Naive B cell (primary cell): ENCODE measurements at places on chromosomes 13 and 19.
A peak's percentile ranks its signal among the peaks of the same experiment; 100 is the strongest.

DNA sequence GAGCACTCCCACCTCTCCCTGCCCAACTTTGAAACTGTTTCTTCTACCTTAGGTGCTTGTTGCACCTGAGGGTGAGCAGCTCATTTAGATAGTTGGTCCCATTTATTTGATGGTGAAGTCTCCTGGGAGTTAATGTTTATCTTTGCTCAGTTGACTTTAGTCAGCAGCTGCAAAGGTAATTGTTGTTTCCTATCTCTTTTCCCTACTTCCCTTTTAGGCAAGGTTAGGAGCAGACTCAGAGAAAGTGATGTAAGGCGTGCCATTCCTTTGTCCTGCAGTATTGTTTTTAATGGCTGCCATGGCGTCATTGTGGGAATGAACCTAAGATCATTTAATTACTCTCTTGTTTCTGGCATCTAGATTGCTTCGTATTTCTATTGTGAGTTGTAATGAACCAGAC, 11.6 kb downstream of the AKAP11 start:
- DNase-seq, result no peak

GRCh38 chr13:55705971-55706370, 1434.7 kb upstream of the PRR20A start:
- DNase-seq, result no peak

DNA sequence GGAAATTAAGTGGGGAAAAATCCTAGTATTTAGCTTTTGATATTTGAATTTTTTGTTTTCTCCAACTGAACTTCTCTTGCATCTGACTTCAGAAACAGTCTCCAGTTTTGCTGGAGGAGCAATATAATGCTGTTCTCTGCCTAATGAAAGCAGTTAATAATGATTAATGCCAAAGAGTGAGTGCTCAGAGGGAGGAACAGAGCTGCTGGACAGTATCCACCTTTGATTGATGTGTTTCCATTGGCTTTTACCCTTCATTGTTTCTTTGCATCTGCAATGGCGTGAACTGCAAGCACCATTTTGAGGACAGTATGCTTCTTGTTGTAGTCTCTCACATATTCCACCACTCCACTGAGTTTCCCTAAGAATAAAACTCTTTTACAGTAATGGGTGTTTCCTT, 193.4 kb downstream of the ITGBL1 start:
- no peak for DNase-seq

- no peak for DNase-seq
These were observed 2.3 kb downstream of the FNDC3A start for GRCh38 chr13:48977973-48978372.

DNA sequence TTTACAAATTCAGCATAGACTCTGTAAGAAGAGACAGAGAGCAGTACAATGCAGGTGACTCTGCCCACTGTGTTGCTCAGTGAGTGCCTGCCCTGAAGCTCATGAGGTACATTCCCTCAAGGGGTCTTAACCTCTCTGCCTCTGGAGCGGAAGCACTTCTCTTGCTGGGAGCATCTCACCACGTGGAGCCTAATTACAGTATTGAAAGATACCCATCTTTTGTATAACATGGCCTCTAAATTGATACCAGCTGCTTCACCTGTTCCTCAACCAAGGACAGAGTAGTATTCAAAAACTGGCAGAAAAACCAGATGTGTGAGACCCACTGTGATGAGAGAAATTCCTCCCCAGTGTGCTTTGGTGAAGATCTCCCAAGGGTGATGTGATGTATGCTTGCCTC, 77.1 kb downstream of the SACS start:
- DNase-seq, result no peak

- DNase-seq, result no peak
These were observed 72.4 kb downstream of the STK24 start for GRCh38 chr13:98504371-98504963.

GRCh38 chr13:64223016-64223415, 2807.4 kb upstream of the PCDH20 start:
- no peak for DNase-seq

DNA sequence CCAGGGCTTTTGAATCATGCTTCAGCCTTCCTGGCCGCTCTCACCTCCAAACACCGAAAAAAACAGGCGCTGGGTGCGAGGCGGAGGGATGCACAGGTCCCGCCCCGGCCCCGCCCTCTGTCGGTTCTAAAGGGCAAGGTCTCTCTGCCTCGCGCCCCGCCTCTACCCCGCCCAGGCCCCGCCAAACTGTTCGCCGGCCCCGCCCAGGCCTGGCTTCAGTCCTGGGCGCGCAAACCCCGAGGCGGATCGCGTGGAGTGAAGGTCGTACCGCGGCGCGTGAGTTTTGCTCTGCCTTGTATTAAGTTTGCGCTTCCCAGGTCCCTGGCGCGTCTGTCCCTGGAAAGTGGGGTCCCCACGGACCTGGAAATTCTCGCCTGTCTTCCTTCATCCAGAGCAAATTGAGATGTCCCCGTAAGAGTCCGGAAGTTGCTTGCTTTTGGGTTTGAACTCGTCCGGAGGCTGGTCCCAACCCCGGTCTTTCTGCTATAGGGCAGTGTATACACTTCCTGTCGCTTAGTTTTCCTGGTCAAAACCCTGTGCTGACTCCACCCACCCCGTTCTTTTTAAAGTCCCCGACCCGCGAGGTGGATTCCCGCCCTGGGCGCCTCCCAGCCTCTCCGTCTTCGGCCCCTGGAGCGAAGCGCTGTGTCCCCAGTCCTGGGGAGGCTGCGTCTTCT, 8.4 kb downstream of the ZNF808 start:
- peak; percentile 72 for DNase-seq
